Stimulated activated CD4-positive, alpha-beta T cell treated with anti-CD3 and anti-CD28 coated beads, Interleukin-1b, Interleukin-23, amount 100 ng/mL, for 24 hours (primary cell): ENCODE measurements at places on chromosomes 12 and 14.

DNA sequence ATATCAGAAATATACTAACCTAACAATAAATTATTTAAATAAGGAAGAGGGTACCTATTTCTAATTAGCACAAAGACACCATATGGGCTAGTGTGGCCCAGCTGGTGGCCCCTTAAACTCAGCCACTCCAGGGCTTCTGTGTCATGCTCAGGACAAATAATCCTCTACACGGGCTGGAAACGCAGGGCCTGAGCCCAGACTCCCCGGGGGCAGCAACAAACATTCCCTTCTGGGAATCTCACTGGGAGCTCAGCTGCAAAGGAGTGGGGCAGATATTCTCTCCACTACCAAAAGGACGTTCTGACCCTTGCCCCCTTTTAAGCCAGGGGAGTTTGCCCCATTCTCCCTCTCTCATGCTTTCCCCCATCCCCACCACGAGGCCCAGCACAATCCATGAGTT is 43.7 kb upstream of the ELK3 start:
- no peak for DNase-seq

- DNase-seq = no peak
Observed at GRCh38 chr14:23143911-23144310, 24.9 kb upstream of the CEBPE start.

- no peak for DNase-seq
Observed at GRCh38 chr14:75510547-75510946, 11.7 kb upstream of the BATF start.

DNA sequence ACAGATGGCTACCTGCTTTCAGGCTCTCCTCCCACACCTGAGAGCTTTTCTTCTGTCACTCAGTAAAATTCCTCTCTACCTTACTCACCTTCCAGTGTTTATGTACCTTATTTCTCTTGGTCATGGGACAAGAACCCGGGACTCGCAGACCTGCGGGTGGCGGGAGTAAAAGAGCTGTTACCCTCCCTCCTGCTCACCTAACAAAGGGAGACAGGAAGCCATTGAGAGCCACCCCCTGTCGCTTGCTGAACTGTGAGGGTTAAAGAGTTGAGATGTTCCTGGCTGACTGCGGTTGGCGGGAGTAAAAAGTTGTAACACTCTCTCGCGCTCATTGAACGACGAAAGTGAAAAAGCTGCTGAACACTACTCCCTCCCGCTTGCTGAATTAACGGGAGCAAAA is 1935.1 kb upstream of the FLRT2 start:
- no peak for DNase-seq
